Activated B cell treated with CpG ODN at 0.5 μM for 24 hours (primary cell): ENCODE measurements at places on chromosomes 5 and 9. TPM values are rescaled to one million over a fixed set of nuclear protein-coding genes. Genes with fewer than 3 reads are reported as not detected.

DNA sequence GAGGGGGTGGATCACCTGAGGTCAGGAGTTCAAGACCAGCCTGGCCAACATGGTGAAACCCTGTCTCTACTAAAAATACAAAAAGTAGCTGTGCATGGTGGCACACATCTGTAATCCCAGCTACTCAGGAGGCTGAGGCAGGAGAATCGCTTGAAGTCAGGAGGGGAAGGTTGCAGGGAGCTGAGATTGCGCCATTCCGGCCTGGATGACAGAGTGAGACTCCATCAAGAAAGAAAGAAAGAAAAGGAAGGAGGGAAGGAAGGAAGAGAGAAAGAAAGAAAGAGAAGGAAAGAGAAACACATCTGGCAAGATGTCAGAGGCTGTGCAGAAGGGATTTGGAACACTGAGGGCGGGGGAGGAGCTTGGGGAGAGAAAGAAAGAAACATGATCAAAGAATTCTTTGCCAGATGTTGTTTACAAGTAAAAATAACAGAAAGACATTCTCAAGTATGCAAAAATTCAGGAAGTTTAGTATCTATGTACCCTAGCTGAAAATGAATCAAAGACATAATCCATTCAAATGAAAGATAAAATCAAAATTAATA is 93.7 kb downstream of the AK8 start:
- H3K4me1 ChIP-seq: peaks cover 16% of the 10 kb centered on the region
- no peak overlapping the region for H3K4me3 ChIP-seq
- DNase-seq: no peak

DNA sequence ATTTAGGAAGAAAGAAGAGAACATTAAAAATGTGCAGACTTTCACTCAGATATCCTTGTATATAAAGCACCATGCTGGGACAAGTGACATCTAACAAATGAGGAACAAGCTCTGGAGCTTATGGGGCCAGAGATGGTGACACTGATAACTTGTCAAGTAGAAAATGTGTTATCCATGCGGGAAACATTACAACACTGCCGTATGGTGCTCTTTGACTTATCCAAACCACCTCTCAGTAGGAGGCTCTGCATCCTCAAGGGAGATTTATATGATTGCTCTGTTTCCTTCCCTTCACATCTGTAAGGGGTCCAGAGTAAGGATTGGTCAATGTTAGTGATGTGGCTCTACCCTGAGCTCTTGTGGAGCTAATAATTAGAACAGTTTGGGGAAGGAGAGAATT is 23.5 kb downstream of the KCTD16 start:
- peaks cover 1% of the 10 kb centered on the region for H3K27me3 ChIP-seq
- no peak for DNase-seq
- no peak overlapping the region for H3K27ac ChIP-seq
- peaks cover 14% of the 10 kb centered on the region for H3K4me1 ChIP-seq
- no peak overlapping the region for H3K4me3 ChIP-seq
- no peaks in the 10 kb centered on the region for H3K36me3 ChIP-seq

DNA sequence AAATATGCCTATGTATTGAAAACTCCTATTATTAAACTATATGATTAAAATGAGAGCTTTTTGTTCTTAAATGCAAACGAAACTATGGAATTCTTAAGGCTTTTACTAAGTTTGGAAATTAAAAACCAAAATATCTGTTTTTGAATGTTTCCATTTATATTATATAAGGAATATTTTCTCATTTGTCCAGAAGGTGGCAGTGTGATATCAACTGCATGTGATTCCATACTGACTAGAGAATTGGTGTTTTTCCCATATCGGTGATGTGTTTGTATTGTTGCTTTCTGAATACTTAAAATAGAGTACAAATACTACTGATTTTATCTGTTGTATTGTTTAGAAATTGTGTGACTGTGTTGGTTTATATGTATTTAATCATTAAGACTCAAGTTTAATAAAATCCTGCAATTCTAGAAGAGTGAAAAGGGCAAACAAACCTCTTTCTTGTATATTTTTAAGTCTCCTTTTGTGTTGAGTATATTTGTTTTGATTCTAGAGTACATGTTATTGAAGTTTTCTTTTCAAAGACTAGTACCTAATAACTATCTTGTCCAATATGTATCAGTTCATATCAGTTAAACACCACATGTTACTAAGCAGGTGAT is 320.8 kb downstream of the CCDC171 start:
- H3K36me3 ChIP-seq: no peaks in the 10 kb centered on the region
- no peak for DNase-seq
- no peaks in the 10 kb centered on the region for H3K4me1 ChIP-seq
- no peaks in the 10 kb centered on the region for H3K27me3 ChIP-seq

DNA sequence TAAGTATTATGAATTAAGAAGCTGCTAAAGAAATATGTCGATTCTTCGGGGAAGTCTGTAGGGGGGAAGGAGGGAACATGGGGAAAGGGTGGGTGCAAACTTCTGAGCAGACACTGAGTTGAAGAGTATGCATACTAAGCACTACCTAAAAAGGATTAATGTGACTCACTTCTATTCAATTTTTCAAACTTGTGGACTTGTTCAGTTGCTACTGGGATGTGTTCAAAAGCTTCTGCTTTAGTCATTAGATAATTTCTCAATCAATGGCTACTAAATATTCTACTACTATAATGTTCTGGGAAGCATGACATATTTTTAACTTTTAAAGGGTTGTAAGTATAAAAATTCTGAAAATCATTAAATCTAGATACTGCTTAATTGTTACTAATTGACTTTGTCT is 109.7 kb upstream of the FER start:
- no peaks in the 10 kb centered on the region for H3K36me3 ChIP-seq
- DNase-seq: no peak
- H3K4me3 ChIP-seq: no peak overlapping the region

The BRINP1 gene
- not detected in 2 replicates for total RNA-seq

The CFAP157 gene
- not detected in 2 replicates for total RNA-seq

The IL13 gene
- total RNA-seq: 0.27 and 0.75 TPM in 2 replicates

GRCh38 chr5:7464182-7464581 is 68.2 kb downstream of the ADCY2 start:
- no peak overlapping the region for H3K27ac ChIP-seq
- no peaks in the 10 kb centered on the region for H3K4me1 ChIP-seq
- H3K4me3 ChIP-seq: no peak overlapping the region
- no peak for DNase-seq
- no peaks in the 10 kb centered on the region for H3K27me3 ChIP-seq

DNA sequence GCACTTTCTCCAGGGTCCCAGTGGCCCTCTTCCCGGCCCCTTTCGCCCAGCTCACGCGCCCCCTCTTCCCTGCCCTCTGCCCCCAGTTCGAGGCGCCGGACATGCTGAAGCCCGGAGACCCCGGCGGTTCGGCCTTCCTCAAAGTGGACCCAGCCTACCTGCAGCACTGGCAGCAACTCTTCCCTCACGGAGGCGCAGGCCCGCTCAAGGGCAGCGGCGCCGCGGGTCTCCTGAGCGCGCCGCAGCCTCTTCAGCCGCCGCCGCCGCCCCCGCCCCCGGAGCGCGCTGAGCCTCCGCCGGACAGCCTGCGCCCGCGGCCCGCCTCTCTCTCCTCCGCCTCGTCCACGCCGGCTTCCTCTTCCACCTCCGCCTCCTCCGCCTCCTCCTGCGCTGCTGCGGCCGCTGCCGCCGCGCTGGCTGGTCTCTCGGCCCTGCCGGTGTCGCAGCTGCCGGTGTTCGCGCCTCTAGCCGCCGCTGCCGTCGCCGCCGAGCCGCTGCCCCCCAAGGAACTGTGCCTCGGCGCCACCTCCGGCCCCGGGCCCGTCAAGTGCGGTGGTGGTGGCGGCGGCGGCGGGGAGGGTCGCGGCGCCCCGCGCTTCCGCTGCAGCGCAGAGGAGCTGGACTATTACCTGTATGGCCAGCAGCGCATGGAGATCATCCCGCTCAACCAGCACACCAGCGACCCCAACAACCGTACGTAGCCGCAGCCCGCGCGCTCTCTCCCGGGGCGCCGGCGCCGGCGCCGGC is 1.0 kb downstream of the PRDM6 start:
- H3K36me3 ChIP-seq: no peaks in the 10 kb centered on the region
- peak overlapping the region; percentile 41 for H3K4me3 ChIP-seq
- H3K27ac ChIP-seq: no peak overlapping the region
- H3K27me3 ChIP-seq: peaks cover 67% of the 10 kb centered on the region
- DNase-seq: no peak
- H3K4me1 ChIP-seq: peaks cover 50% of the 10 kb centered on the region

The DBH gene
- not detected in 2 replicates for total RNA-seq

The PRSS3 gene
- not detected in 2 replicates for total RNA-seq

DNA sequence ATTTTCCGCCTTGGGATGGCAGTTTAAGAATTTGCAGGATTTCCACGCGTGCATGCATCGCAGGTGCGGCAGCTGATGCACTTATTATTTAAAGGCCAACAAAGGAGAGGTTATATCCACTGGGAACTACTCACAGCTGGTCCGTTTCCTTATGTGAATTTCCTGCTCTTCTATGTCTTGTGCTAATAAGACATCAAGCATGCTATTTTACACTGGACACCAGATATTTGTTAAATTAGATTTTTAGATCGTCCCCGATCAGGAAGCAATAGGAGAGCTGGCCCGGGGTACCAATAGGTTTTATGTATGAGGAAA is 476 bp upstream of the DTWD2 start:
- H3K4me3 ChIP-seq: peak overlapping the region; percentile 84
- peak overlapping the region; percentile 79 for H3K27ac ChIP-seq
- peaks cover 33% of the 10 kb centered on the region for H3K4me1 ChIP-seq

DNA sequence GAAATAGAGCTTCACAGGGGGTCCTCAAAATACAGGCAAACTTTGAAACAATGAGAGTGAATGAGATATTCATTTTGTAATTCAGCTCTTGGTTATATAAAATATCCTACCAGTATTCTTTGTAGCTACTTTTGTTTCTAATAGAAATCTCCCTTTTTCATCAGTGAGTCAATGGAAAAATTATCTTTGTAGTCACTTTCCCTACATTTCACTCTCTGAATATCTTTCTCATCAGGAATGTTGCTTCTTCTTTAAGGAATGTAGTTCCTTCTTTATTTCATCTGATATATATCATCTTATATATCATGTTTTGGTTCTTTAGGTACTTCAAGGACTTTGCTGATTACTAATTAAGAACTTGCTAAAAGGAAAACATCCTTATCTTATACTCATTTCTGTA is 280.3 kb upstream of the NUDT12 start:
- H3K36me3 ChIP-seq: no peaks in the 10 kb centered on the region
- no peaks in the 10 kb centered on the region for H3K4me1 ChIP-seq
- H3K4me3 ChIP-seq: no peak overlapping the region
- no peak for DNase-seq
- no peak overlapping the region for H3K27ac ChIP-seq
- no peaks in the 10 kb centered on the region for H3K27me3 ChIP-seq

DNA sequence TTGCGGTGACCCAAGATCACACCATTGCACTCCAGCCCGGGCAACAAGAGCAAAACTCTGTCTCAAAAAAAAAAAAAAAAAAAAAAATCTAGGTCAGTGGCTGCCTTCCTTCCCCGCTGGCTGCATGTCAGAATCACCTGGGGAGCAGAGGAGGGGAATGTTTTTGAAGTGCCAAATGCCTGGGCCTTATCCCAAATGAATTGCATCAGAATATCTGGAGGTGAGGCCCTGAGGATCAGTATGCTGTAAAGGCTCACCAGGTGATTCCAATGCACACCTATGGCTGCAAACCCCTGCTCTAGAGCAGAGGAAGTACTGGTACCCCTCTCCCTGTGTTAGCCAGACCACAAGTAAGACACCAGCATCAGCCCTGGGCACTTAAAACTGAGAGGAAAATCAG is 44.7 kb upstream of the GABRP start:
- no peaks in the 10 kb centered on the region for H3K4me1 ChIP-seq
- H3K4me3 ChIP-seq: no peak overlapping the region
- H3K36me3 ChIP-seq: no peaks in the 10 kb centered on the region
- no peak for DNase-seq

GRCh38 chr9:124202447-124202971 is 55.2 kb upstream of the NEK6 start:
- H3K27me3 ChIP-seq: no peaks in the 10 kb centered on the region
- H3K4me1 ChIP-seq: peaks cover 96% of the 10 kb centered on the region
- peak overlapping the region; percentile 99 for H3K27ac ChIP-seq
- peak overlapping the region; percentile 80 for H3K4me3 ChIP-seq

DNA sequence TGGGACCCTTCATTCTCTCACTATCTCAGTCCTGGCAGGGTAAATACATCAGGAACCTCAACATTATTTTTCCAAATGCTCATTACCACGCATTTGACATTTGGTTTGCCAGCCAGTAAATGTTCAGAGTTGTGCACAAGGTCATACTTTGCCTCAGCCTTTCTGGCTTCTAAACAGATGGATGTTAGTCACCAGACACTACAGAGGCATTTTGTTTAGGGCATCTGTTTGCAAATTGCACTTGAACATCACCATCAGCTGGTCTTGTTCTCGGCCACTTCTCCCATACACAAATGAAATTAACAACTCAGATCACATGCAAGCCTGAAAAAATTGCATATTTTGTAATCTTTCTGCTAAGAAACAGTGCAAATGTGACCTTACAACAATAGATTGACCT is 75.0 kb upstream of the SLC1A1 start:
- no peaks in the 10 kb centered on the region for H3K4me1 ChIP-seq
- no peak for DNase-seq
- no peak overlapping the region for H3K27ac ChIP-seq
- no peaks in the 10 kb centered on the region for H3K27me3 ChIP-seq
- H3K4me3 ChIP-seq: no peak overlapping the region

DNA sequence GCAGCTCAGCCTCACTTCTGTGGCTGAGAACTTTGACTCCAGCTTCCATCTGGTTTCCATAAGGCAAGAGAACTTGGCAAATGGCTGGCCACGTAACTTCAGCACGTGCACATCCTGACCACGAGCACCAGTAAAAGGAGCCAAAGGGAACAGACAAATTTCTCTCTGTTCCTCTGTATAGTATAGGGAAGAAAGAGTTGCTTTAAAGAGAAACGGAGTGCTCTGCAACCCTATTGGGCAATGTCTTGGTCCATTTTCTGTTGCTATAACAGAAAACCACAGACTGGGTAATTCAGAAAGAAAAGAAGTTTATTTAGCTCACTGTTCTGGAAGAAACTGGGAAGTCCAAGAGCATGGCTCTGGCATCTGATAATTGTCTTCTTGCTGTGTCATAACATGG is 558.7 kb downstream of the ACTL7B start:
- H3K4me1 ChIP-seq: no peaks in the 10 kb centered on the region
- no peak overlapping the region for H3K27ac ChIP-seq
- no peak for DNase-seq
- H3K27me3 ChIP-seq: no peaks in the 10 kb centered on the region
- no peak overlapping the region for H3K4me3 ChIP-seq
- H3K36me3 ChIP-seq: no peaks in the 10 kb centered on the region

DNA sequence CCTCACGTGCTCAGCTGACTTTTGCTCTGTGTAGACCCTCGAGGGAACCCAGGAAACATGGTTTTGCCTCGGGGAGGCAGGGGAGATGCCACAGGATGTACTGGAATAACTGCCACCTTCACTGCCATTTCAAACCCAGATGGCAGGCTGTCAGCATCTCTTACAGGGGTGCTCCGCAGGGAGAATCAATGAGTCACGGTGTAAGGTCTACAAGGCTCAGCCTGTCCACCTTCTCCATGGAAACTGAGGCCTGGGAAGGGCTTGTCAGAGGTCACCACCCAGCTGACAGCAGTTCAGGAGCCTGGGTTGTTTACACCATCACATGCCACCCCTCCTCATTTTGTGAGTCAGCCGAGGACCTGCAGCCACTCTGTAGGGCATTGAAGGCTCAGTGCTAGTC is 30.8 kb downstream of the DAB2IP start:
- H3K4me3 ChIP-seq: no peak overlapping the region
- H3K27ac ChIP-seq: no peak overlapping the region
- H3K4me1 ChIP-seq: no peaks in the 10 kb centered on the region
